ENCODE measurements at places on chromosomes 2 and 18.

DNA sequence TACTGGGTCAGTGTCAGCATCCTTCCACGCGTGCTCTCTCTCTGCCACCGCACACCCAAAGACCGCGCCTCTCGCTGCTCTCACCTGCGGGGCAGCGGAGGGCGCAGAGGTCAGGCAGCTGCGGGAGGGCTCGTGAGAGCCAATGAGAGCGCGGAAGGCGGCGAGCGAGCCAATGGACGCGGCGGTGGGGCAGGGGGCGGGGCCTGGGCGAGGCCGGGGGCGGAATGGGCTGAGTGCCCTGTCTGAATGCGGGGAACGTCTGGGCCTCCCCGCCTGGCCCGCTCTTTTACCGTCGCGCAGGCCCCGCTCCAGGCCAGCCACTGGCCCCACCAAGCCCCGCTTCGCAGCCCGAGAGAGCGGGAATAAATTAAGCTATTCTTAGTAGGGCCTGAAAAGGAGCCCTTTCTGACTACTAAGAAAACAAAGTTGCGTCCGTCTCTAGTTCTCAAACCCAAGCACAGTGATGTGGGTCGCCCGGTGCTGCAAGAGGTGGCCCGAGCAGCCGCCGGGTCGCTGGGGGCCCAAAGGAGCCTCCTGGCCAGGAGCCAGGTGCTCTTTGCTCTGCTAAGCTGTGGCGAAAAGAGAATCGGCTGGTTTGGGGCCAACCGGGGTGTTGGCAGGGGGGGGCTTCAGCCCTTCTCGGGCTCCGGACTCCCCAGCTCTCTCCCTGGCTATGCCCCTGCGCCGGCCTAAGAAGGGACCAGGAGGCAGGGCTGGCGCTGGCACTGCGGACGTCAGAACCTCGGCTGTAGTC, 81.1 kb upstream of the GLI2 start:
- DNase-seq: no peak
- no peaks in the 10 kb centered on the region for H3K27me3 ChIP-seq
- H3K27ac ChIP-seq: no peak overlapping the region
- no peak overlapping the region for H3K4me3 ChIP-seq

DNA sequence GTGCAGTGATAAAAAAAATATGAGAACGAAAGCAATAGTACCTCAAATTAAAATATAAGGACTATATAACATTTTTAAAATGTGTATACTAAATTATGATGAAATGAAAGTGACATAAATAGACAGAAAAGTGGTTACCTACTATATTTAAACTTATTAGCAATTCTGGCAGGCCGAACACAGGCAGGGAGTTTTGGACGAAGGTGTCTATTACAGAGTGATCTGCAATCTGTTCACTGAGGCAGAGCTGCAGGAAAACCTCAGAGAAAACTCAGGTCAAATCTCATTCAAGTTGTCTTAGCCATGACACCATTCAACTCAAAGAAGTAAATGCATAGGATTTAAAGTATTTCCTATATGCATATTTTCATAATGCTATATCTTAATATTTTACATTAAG, 274.8 kb upstream of the GULP1 start:
- no peaks in the 10 kb centered on the region for H3K36me3 ChIP-seq
- no peaks in the 10 kb centered on the region for H3K4me1 ChIP-seq

DNA sequence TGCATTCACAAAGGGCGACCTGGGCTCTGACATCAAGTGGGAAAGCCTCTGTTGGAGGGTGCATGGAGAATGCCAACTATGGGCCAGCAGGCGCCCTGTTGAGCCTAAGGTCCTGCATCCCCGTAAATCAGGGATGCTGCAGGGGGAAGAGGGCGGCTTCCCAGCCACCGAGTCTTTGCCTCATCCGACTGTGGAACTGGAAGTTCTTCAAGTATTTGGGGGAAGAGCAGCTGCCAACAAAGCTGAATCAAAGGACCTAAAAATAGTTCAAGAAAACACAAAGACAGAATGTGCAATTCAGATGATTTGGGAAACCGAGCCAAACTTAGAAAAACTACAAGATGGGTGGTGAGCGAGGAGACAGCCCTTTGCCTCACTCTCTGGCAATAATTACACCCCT, 281.1 kb upstream of the MGAT5 start:
- no peak overlapping the region for H3K27ac ChIP-seq
- H3K27me3 ChIP-seq: no peaks in the 10 kb centered on the region
- H3K4me3 ChIP-seq: no peak overlapping the region
- no peaks in the 10 kb centered on the region for H3K36me3 ChIP-seq
- no peak for DNase-seq
- no peaks in the 10 kb centered on the region for H3K4me1 ChIP-seq

GRCh38 chr18:45666006-45666405, 50.7 kb downstream of the SLC14A2 start:
- no peaks in the 10 kb centered on the region for H3K27me3 ChIP-seq
- no peak overlapping the region for H3K27ac ChIP-seq
- peak; percentile 57 for DNase-seq
- no peaks in the 10 kb centered on the region for H3K36me3 ChIP-seq
- no peak overlapping the region for H3K4me3 ChIP-seq

GRCh38 chr2:74817304-74817675, 16.6 kb upstream of the HK2 start:
- no peaks in the 10 kb centered on the region for H3K27me3 ChIP-seq
- DNase-seq: no peak
- H3K36me3 ChIP-seq: no peaks in the 10 kb centered on the region
- peaks cover 5% of the 10 kb centered on the region for H3K4me1 ChIP-seq
- H3K4me3 ChIP-seq: no peak overlapping the region

- H3K4me3 ChIP-seq: peak overlapping the region; percentile 68
- peaks cover 95% of the 10 kb centered on the region for H3K4me1 ChIP-seq
- no peaks in the 10 kb centered on the region for H3K27me3 ChIP-seq
- peaks cover 7% of the 10 kb centered on the region for H3K36me3 ChIP-seq
- peak; percentile 92 for DNase-seq
Observed at GRCh38 chr2:47697000-47697601, 85.8 kb upstream of the MSH6 start.

DNA sequence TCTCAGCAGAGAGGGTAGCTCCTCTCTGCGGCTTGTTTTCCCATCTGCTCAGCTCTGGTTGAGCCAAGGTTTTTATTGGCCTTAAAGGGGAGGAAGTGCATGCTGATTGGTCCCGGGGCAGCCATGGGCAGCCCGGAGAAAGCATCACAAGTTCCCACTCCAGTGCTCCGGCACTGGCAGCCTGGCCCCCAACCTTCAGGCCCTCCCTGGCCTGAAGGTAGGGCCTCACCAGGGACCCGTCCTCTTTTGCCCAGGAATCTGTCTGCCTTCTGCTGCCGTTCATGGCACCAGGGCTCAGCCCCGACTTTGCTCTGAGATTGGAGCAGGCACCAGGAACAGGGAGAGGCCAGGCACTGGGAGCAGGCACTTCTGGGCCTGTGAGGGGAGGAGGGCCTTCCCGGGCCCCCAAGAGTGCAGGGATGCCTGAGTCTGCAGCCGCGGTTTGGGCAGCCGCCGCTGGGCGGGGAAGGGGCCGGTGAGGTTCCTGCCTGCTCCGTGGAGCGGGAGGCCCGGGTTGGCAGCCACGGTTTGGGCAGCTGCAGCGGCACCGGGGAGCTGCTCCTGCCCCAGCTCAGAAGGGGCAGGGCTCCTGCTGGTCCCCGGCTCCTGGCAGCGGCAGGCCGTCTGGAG, 17.5 kb upstream of the ILKAP start:
- H3K27ac ChIP-seq: no peak overlapping the region
- H3K27me3 ChIP-seq: no peaks in the 10 kb centered on the region
- no peaks in the 10 kb centered on the region for H3K36me3 ChIP-seq
- peak; percentile 68 for DNase-seq

GRCh38 chr2:226066391-226066790, 666.9 kb downstream of the NYAP2 start:
- no peak for DNase-seq
- no peaks in the 10 kb centered on the region for H3K36me3 ChIP-seq
- H3K27ac ChIP-seq: no peak overlapping the region
- H3K4me3 ChIP-seq: no peak overlapping the region
- H3K27me3 ChIP-seq: no peaks in the 10 kb centered on the region

DNA sequence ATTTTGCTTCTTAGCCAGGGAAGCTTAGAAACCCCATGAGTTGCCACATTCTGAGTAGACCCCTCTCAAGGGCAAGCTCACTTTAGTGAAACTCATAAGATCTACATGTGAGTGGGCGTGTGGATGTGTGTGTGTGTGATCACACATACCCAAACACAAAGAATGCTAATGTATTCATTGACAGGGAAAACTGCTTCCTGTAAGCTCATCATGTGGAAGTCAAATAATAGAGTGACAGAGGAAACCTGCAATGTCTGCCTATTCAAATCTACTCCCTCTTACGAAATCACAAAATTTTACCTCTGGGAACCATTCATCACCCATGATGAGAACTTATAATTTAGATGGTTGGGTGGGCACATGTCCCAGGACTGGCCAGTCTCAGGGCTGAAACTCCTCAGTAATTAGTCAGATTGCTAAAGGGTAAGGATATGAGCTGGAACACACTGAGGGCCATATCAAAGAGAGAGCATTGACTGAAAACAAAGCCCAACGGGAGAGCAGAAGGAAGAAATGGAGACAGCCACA, 94.5 kb upstream of the CCDC150 start:
- H3K4me1 ChIP-seq: peaks cover 6% of the 10 kb centered on the region
- DNase-seq: no peak
- H3K36me3 ChIP-seq: no peaks in the 10 kb centered on the region
- no peak overlapping the region for H3K27ac ChIP-seq

- no peak overlapping the region for H3K4me3 ChIP-seq
- no peaks in the 10 kb centered on the region for H3K4me1 ChIP-seq
- H3K27ac ChIP-seq: no peak overlapping the region
- no peaks in the 10 kb centered on the region for H3K36me3 ChIP-seq
- H3K27me3 ChIP-seq: no peaks in the 10 kb centered on the region
Observed at GRCh38 chr2:127225186-127225960, 5.3 kb upstream of the CYP27C1 start.

DNA sequence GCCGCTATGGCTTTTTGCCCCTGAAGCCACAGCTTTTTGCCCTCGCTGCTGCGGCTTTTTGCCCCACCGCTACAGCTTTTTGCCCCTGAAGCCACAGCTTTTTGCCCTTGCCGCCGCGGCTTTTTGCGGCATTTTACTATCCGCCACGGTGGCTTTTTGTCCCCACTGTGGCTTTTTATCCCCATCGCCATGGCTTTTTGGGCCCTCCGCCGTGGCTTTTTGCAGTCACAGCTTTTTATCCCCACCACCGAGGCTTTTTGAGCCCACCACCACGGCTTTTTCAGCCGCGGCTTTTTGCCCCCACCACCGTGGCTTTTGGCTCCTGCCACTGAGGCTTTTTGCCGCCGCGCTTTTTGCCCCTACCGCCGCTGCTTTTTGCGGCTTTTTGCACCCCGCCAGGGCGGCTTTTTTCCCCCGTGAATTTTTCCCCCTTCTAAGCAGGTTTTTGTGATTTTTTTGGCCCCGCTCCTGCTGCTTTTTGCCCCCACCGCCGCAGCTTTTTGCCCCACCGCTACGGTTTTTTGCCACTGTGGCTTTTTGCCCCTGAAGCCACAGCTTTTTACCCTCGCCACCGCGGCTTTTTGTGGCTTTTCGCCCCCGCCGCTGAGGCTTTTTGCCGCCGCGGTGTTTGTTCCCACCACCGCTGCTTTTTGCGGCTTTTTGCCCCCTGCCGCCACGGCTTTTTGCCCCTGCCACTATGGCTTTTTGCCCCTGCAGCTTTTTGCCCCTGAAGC, 2797.2 kb upstream of the TEKT4 start:
- H3K27ac ChIP-seq: no peak overlapping the region
- H3K4me3 ChIP-seq: no peak overlapping the region
- H3K27me3 ChIP-seq: no peaks in the 10 kb centered on the region
- no peak for DNase-seq
- H3K4me1 ChIP-seq: no peaks in the 10 kb centered on the region
- H3K36me3 ChIP-seq: no peaks in the 10 kb centered on the region

GRCh38 chr2:60316381-60317033, 236.9 kb downstream of the BCL11A start:
- H3K4me3 ChIP-seq: peak overlapping the region; percentile 41
- H3K4me1 ChIP-seq: peaks cover 74% of the 10 kb centered on the region
- no peaks in the 10 kb centered on the region for H3K36me3 ChIP-seq
- H3K27me3 ChIP-seq: no peaks in the 10 kb centered on the region
- DNase-seq: peak; percentile 73
- peak overlapping the region; percentile 63 for H3K27ac ChIP-seq

DNA sequence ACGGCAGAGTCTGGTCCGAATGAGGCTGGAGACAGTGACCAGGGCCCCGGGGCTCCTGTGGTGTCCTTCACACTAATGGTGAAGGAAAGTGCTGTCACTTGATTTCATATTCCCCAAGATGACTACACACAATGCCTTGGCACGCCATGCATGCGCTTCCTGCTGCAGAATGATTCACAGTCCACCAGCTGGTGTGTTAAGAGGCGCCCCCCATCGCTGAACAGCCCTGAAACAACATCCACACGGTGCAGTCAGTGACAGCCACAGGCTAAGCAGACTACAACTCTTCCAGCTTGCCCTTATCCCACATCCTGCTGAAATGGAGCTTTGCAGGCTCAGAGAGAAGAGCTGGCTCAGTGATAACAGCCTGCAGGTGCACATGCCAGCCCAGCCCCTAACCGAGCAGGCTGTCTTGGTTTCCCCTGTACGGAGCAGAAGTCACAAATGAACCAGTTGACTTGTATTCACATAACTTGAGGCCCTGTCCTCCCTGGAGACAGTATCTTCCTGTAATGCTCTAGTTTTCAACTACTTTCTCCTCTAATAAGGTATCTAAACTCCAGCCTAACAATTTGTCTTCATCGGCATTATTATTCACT, 24.3 kb upstream of the CDH20 start:
- no peak overlapping the region for H3K27ac ChIP-seq
- no peaks in the 10 kb centered on the region for H3K27me3 ChIP-seq
- no peak for DNase-seq
- no peaks in the 10 kb centered on the region for H3K4me1 ChIP-seq

GRCh38 chr2:82650038-82650437, 1809.0 kb downstream of the SUCLG1 start:
- H3K4me1 ChIP-seq: no peaks in the 10 kb centered on the region
- H3K4me3 ChIP-seq: no peak overlapping the region
- H3K36me3 ChIP-seq: no peaks in the 10 kb centered on the region
- H3K27me3 ChIP-seq: no peaks in the 10 kb centered on the region
- no peak overlapping the region for H3K27ac ChIP-seq

DNA sequence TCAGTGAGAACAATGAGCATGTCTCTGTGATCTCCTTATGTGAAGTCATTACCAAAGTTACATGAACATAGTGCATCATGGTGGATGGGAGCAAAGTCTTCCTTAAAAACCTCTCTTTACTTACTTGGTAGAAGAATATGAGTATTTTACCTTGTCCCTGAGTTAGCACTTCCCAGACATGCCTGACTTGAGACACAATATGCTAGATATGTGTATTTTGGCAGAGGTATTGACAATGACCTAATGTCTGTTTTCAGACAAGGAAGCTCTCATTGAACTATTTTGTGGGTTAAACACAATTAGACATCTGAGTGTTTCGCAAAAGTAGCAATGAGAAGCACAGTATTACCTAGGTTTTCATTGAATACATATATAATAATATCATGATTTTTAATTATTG, 99.1 kb upstream of the MC4R start:
- no peaks in the 10 kb centered on the region for H3K27me3 ChIP-seq
- H3K4me3 ChIP-seq: no peak overlapping the region
- no peak for DNase-seq
- no peak overlapping the region for H3K27ac ChIP-seq
- H3K36me3 ChIP-seq: no peaks in the 10 kb centered on the region
- H3K4me1 ChIP-seq: no peaks in the 10 kb centered on the region

GRCh38 chr2:181275643-181276070, 181.5 kb upstream of the ITGA4 start:
- H3K27me3 ChIP-seq: no peaks in the 10 kb centered on the region
- no peaks in the 10 kb centered on the region for H3K36me3 ChIP-seq
- DNase-seq: no peak
- H3K4me1 ChIP-seq: peaks cover 3% of the 10 kb centered on the region
- no peak overlapping the region for H3K4me3 ChIP-seq
- H3K27ac ChIP-seq: no peak overlapping the region

All from Karpas-422 (cell line).